ENCODE measurements at places on chromosomes 16 and 17.

DNA sequence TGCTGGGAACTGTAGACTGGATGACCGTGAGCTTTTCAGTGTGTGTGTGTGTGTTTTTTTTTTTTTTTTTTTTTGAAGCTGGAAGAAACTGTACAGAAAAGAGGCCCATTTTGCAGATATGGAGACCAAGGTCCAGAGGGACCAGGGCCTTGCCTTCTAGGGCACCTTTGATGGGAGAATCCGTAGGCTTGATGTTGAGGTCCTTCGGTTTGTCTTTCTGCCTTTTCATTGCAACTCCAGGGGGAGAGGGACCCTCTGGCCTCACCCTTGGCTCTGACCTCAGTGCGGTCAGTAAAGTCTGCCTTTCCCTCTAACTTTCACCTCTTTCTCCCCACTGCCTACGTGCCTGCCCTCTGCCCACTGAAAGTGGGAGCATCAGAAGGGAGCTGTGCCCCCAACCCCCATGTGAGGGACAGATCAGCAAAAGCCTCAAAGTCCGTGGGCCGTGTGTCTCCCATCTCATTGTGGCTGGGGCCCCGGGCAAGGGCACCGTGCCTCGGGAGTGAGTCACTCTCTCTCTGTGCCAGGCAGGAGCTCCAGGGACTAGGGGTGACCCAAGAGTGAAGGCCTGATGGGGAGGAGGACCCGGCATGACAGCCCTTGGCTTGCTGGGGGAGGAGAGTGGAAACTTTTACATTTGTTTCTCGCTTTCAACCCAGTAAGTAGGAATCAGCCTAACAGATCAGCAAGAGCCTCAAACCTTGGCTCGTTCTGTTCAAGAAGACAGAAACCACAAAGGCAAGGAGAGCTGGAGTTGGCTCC is 123.6 kb downstream of the CMIP start:
- no peak for DNase-seq

- no peak for DNase-seq
Measured at GRCh38 chr17:77548967-77549366, 408.2 kb downstream of the SEC14L1 start.

DNA sequence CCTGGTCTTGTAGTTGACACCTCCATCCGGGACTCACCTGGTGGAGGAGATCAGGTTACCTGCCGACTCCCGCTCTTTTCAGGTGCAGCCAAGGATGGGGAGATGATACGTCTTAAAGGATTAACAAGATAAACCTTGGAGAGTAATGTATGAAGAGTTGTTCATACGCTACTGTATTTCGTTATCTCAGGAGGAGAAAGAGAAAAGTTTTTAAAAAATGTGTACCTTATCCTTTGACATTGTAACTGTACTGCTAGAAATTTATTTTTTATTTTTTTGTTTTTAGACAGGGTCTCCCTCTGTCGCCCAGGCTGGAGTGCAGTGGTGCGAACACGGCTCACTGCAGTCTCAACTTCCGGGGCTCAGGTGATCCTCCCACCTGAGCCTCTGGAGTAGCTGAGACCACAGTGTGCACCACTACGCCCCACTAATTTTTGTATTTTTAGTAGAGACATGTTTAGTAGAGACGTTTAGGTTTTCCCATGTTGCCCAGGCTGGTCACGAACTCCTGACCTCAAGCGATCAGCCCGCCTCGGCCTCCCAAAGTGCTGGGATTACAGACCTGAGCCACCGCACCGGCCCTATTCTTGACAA is 764 bp upstream of the SMURF2 start:
- DNase-seq: no peak

DNA sequence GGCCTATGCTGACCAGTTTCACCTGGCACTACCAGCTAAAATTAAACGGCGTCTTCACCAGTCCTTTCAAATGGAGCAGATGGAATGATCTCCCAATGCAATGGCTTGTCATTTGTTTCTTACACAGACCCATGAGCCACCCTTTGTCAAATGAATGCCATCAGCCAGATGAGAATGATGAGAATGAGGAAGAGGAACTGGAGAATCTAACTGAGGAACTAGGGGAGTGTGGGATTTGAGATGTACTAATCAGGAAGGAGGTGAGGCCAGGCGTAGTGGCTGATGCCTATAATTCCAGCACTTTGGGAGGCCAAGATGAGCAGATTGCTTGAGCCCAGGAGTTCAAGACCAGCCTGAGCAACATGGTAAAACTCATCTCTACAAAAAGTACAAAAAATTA is 116.4 kb downstream of the HS3ST3A1 start:
- DNase-seq: no peak

DNA sequence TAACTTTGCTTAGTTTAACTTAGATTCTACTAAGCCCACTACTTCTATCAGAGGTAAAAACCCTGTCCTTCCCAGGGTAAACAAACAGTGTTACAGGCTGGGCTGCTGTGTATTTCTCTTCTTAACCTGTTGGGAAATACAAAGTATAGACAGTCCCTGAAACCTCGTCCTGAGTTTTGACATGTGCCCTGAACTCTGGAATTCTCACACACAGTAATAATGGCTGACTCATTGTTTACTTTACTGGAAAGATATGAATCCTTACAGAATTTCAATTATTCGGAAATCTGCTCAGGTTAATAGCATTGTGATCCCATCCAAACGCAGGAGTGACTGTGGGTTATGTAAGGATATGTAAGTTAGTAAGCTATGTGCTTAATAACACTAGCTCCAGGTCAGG is 199.1 kb downstream of the TMEM114 start:
- no peak for DNase-seq

GRCh38 chr17:49968405-49969133 is 421 bp upstream of the DLX4 start:
- DNase-seq: peak; percentile 93

All from ecto neural progenitor cell (in vitro differentiated cells).